Heart left ventricle (tissue), 16 donors: ENCODE measurements at places on chromosomes 7 and 10. TPM values are rescaled to one million over a fixed set of nuclear protein-coding genes. Genes with fewer than 3 reads are reported as not detected.
A peak's percentile ranks its signal among the peaks of the same experiment; 100 is the strongest.

- no peak for DNase-seq
- no peak overlapping the region for H3K27ac ChIP-seq
- H3K4me3 ChIP-seq, result no peak overlapping the region
- no peaks in the 10 kb centered on the region for H3K36me3 ChIP-seq
Measured at GRCh38 chr7:154627646-154628290, 375.2 kb downstream of the PAXIP1 start.

GRCh38 chr10:94292434-94293090, 70.2 kb downstream of the NOC3L start:
- peaks cover 17% of the 10 kb centered on the region for H3K36me3 ChIP-seq
- peaks cover 16% of the 10 kb centered on the region for H3K4me1 ChIP-seq
- H3K4me3 ChIP-seq, result no peak overlapping the region
- H3K27me3 ChIP-seq, result no peaks in the 10 kb centered on the region
- peak; percentile 62 for DNase-seq
- peak overlapping the region; percentile 53 for H3K27ac ChIP-seq

Gene ICA1
- polyA plus RNA-seq, result 23.8 TPM

Gene PLA2G12B
- 0.23 TPM for polyA plus RNA-seq
